ENCODE measurements at places on chromosomes 6 and 20.
A peak's percentile ranks its signal among the peaks of the same experiment; 100 is the strongest.

- no peak for DNase-seq
These were observed 6.1 kb upstream of the SFT2D1 start for GRCh38 chr6:166348305-166348949.

DNA sequence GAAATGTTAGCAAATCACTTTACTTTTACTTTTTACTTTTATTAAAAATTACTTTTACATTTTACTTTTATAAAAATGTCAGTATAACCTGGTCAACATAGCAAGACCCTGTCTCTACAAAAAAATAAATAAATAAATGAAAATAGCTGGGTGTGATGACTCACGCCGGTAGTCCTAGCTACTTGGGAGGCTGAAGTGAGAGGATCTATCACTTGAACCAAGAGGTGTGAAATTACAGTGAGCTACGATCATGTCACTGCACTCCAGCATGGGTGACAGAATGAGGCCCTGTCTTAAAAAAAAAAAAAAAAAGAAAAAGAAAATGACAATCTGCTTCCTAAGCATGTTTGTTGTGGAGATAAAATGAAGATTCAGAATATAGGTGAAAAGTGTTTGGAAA is 31.0 kb upstream of the FBXO30 start:
- no peak for DNase-seq

GRCh38 chr6:140271759-140272377 is 897.4 kb upstream of the CITED2 start:
- DNase-seq: no peak

GRCh38 chr20:17491041-17491440 is 40.1 kb downstream of the BFSP1 start:
- DNase-seq: no peak

DNA sequence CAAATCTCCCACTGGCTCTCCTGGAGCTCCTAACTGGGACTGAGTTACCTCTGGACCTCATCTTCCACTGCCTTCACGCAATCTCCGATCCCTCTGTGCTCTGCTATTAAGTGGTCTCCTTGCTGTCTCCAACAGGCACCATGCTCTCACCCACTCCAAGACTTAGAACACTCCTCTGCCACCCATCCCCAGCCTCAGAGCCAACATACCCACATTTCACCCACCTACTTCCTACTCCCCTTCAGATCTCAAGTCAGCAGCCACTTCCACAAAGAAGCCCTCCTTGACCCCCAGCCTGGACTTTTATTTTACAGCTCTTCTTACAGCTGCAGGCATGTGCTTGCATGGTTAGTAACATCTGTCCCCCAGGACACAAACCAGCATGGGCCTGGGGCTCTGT is 29.6 kb upstream of the NOL4L start:
- no peak for DNase-seq

DNA sequence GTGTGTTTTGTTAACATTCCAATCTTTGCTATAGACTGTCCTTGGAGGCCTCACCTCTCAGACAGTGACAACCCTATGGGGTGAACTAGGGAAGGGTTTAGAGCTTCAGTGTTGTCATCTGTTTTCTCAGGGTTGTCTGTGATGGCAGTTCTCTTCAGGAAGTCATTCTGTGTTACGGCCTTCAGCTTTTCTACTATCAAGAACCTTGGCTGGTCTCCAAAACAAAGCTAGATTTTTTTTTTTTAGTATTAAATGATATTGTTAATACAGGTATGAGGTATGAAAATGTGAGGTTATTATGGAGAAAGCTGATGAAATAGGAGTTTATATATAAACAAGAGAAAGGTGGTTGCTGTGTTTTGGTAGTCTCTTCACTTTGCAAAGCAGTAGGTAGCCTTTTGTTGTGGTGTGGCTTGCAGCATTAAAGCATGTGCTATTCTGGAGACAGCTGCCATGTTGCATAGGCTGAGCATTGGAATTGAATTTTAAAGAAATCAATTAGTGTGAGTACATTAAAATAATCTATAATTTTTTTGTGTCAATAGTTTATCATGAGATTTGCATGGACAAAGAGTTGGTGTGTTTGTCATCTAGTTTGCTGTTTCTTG is 162.6 kb downstream of the CARMIL1 start:
- DNase-seq: no peak

GRCh38 chr20:3714092-3714491 is 1.7 kb upstream of the SIGLEC1 start:
- no peak for DNase-seq

GRCh38 chr6:106309766-106310373 is 15.7 kb downstream of the ATG5 start:
- DNase-seq: no peak

- DNase-seq: no peak
These were observed 51.0 kb upstream of the ZFP64 start for GRCh38 chr20:52242237-52243230.

GRCh38 chr6:133635447-133635846 is 253.5 kb upstream of the TCF21 start:
- no peak for DNase-seq

- no peak for DNase-seq
These were observed 175.0 kb downstream of the GMPR start for GRCh38 chr6:16413399-16413798.

GRCh38 chr6:157230910-157231309 is 92.4 kb downstream of the TMEM242 start:
- no peak for DNase-seq

DNA sequence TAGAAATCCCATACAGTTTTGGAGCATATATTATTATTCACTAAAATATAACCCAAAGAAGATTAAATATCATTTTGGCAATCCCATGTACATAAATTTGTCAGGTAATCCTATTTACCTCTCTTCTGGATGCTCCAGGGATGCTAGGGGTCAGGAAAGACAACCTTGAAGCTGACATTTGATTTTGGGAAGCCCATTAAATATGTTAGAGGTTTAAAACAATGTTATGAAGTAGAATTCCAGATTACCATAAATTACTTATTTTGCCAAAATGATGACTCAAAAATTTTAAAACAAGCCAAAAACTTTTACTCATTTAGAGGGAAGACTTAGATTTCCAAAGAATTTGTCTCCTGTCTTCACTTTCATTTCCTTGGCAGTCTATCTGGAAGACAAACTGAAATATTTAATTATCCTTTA is 9.2 kb upstream of the IL22RA2 start:
- DNase-seq: no peak

DNA sequence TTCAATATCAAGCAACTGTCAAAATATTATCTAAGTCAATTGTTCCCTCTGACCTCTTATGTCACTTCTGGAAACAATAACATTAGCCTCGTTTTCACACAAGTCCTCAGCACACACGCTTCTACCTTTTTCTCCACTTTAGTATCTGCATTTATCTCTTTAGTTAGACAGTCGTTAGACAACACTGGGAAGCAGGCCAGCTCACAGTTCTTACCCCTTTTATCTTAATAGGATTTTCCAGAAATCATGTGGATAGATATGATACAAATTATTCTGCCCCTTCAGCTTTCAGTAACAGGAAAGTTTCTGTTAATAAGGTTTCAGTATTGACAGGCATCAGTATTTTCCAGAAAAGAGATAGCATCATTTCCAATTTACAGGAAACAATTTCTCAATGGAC is 25.9 kb upstream of the HAO1 start:
- DNase-seq: no peak

GRCh38 chr20:57315083-57315975 is 14.3 kb upstream of the SPO11 start:
- no peak for DNase-seq

DNA sequence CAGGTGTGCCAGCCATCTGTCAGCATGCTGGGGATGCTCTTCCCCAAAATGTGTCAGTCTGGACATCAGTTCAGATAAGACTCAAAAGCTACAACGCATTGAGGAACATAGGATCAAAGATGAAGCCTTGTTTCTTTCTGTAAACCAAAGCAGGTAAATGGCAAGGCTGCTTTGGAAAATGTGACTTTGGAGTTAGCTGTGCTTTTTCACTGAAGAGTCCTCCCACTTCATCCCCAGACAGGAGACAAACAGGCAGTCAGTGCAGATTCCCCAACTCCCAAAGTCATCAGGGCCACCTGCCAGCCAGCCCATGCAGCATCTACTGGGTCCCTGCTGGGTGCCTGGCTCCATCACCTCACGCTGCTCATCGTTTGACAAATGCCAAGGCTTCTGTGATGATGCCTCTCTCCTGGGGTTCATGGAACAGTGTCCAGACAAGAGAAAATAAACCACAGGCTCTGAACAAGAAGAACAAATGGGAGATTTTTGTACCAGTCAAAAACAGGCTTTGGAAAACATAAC is 205.0 kb upstream of the BTBD3 start:
- DNase-seq: no peak

DNA sequence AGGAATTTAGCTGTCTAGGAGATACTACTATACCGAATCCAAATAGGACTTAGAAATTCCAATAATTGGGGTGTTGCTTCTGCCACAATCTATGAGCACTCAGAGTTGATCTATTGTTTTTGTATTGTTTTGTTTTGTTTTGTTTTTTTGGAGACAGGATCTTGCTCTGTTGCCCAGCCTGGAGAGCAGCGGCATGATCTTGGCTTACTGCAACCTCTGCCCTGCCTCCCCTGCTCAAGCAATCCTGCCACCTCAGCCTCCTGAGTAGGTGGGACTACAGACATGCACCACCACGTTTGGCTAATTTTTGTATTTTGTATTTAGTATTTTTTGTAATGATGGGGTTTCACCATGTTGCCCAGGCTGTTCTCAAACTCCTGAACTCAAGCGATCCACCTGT is 7.4 kb downstream of the ACSS2 start:
- no peak for DNase-seq

DNA sequence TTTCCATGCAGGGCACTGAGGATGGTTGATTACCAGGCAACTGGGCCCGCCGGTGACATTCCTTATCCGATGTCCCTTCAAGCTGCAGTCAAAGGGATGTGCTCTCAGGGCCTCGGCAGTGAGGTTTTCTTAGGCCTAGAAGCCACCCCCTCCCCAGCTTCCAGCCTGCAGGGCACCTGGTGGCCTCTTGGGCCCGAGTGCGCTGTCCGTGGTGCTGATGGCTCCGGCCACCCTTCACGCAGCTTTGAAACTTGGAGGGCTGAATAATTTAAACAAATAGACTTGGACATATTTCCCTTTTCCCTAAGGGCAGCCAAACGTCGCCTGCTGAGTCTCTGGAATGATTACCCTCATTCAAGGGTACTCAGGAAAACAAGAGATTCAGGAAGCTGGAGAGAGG is 8.9 kb upstream of the MLN start:
- DNase-seq: peak; percentile 48

DNA sequence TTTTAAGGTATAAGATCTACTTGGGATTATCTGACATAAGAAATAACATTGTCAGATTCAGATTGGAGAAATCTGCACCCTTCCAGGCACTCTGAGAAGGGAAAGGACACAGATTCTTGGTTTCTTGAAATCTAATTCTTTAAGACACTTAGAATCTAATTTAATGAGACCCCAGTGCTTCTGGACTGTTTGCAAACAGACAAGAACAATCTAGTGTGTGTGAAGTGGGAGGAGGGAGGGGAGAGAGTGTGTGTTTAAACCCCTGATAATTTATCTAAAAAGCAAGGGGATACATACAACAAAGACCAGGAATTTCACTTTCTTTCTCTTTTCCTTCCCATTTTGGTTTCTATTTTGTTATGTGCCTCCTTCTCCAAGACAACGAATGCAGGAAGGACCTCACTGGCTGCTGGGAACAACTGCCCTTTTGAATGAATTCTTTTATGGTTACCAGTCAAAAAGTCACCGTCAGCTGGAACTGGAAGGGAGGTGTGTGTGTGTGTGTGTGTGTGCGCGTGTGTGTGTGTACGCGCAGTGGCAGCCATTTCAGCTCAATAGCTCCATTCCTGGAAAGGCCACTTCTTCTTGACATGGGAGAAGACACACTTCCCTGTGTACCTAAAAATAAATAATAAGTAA is 129.4 kb downstream of the BCAS1 start:
- no peak for DNase-seq

DNA sequence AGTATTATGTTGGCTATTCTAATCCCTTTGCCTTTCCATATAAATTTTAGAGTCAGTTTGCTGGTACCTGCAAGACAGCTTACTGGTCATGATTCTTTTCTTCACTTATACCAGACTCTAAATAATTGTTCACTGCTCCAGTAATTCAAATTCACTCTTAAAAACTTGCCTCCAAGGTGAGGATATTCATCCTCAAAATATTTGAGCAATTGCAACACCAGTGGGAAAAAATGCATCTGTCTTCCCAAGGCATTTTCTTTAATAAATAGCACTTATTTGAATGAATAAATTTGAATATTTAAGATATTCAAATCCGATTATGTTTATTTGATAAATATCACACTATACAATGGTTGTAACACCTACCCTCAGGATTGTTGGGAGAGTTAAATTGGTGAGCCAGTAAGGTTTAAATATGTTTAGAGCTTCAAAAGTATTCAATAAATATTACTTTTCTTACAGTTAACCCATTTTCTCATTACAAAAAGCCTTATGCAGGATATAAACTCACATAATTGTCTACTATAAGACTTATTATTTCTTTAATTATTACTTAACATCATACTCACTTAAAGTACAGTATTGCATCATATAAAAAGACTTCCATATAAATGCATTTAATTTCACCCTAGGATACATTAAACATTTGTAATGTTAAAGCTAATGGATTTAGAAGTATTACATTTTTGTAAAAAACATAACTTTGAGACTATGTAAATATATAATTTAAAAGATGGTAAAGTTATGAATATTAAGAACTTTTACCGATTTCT is 285.6 kb downstream of the SAMD5 start:
- DNase-seq: no peak

GRCh38 chr6:18763086-18763485 is 375.9 kb downstream of the RNF144B start:
- DNase-seq: no peak

- DNase-seq: peak; percentile 71
These were observed 25.6 kb upstream of the FUCA2 start for GRCh38 chr6:143536866-143537691.

GRCh38 chr6:106244931-106245330 is 80.6 kb downstream of the ATG5 start:
- no peak for DNase-seq

All from activated T-cell treated with anti-CD3 and anti-CD28 coated beads, Interleukin-2, amount 50 U/mL, for 48 hours (primary cell).